Cardiac muscle cell (in vitro differentiated cells and primary cell): ENCODE measurements at places on chromosomes 2 and 18. TPM values are rescaled to one million over a fixed set of nuclear protein-coding genes. Genes with fewer than 3 reads are reported as not detected.

PAX8 gene
- polyA plus RNA-seq, result not detected in 2 replicates

CLEC4F gene
- not detected in 2 replicates for polyA plus RNA-seq

KCNS3 gene
- 3.7 and 9.0 TPM in 2 replicates for polyA plus RNA-seq

MREG gene
- 1.3 TPM in 2 replicates for polyA plus RNA-seq

DIPK1C gene
- polyA plus RNA-seq, result not detected in 2 replicates

GRCh38 chr2:160200921-160201320 lies 849 bp upstream of the ITGB6 start:
- no peaks in the 10 kb centered on the region for H3K27me3 ChIP-seq
- H3K4me3 ChIP-seq, result no peak overlapping the region
- DNase-seq, result no peak

DNA sequence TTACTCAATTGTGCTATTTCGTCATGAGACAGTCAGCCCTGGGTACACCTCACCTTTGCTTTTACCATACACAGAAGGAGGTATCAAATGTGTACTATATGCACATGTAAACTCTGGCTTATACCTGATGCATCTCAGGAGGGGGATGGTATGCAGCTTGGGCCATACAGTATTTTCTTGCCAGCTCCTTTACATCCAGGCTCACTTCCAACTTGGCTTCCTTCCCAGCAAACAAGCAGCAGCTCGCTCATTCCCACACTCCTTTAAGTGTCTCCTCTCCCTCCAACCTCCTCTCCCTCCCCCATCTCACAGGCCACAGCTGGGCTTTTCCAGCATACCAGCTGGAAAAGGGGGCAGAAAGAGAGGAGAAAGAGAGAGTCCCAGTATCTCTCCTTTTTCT lies 9.6 kb downstream of the MARCHF4 start:
- no peak overlapping the region for H3K4me3 ChIP-seq

DNA sequence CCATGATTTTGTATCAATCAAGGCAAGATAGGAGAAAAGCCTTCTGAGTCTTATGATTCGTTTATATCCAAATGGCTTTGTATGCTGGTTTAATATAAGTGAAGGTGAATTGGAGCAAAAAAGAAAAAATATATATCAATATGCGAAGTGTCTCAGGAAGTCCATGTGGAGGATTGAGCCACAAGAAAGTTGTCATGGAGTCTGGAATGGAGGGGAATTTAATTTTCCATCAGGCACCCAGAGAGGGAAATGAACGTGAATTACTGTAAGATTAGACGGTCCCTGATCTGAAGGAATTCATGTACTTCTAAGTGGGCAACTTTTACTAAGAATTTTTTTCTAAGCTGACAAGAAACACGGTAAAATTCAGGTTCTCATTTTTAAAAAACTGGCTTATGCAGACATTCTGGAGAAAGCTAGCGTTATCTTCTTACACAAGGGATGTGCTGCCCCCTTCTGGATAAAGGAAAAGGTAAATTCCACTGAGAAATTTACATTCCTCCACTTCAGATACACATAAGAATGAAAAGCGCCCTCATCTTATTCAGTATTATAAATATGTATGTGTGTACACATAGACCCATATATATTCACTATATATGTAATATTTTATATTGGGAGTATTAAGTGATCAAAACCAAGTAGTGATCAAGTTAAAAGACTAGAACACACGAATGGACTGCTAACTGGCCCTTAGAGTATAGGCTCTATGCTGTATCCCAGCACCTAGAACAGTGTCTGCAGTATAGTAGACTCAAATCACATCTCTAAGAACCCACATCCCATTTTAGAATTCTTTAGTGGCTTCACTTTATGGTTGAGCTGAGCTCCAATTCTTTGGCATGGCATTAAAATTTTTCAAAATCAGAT lies 289.0 kb upstream of the TFPI start:
- H3K27ac ChIP-seq, result no peak overlapping the region
- no peaks in the 10 kb centered on the region for H3K36me3 ChIP-seq
- no peak overlapping the region for H3K4me3 ChIP-seq
- H3K27me3 ChIP-seq, result no peaks in the 10 kb centered on the region
- peak; percentile 82 for DNase-seq

DNA sequence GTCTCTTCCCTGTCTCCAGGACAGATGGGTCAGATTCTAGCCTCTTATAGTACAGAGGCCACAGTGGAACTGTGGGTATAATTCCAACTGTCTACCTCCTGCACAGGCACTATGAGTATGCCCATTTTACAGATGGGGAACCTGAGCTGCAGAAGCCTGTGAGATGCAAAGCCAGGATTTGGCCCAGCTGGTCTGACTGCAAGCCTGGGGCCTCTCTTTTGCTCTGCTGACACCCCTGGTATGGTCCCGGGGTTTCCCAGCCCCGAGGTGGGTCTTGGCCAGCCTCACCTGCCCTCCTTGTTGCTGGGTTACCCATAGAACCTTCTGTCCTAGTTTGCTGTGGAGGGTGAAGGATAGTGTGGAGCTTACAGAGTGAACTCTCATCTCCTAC lies 9.8 kb downstream of the HS6ST1 start:
- H3K4me3 ChIP-seq, result no peak overlapping the region
- no peaks in the 10 kb centered on the region for H3K27me3 ChIP-seq
- H3K36me3 ChIP-seq, result no peaks in the 10 kb centered on the region

DNA sequence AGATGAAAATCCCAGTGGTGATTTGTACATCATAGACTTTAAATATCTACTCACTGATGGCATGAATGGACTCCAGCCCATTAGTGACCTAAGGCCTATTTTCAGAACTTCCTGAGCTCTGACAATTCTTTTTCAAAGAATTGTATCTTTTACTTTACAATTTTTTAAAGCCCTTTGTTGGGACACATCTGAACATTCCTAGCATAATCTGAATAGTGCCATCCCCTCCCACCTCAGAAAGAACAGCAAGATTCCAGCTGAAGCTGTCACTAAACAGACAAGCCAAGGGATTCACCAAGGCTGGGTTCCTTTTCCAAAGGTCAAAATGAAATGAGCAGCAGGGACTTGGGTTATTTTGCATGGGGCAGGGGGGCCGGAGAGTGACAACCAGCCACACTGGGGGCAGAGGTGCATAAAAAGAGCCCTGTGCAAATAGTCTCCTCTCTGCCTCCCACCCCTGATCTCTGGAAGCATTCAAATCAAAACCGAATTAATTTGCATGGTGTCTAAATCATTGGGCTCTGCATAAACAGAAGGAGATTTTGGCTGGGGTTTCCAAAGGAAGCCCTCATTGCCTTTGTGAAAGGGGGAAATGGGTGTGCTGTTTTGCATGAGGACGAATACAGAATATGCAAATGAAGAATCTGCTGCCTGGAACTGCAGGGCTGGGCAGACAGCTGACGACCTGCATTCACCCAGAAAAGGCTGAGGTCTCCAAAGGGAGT lies 17.2 kb downstream of the EPHA4 start:
- no peak for DNase-seq
- no peak overlapping the region for H3K4me3 ChIP-seq
- H3K4me1 ChIP-seq, result peaks cover 41% of the 10 kb centered on the region
- H3K27ac ChIP-seq, result no peak overlapping the region
- no peaks in the 10 kb centered on the region for H3K27me3 ChIP-seq

GRCh38 chr2:31415421-31415820 lies 879 bp upstream of the XDH start:
- no peaks in the 10 kb centered on the region for H3K36me3 ChIP-seq
- H3K27me3 ChIP-seq, result no peaks in the 10 kb centered on the region
- no peak overlapping the region for H3K4me3 ChIP-seq
- no peaks in the 10 kb centered on the region for H3K4me1 ChIP-seq

GRCh38 chr2:38105922-38106321 lies 30.0 kb upstream of the CYP1B1 start:
- peaks cover 8% of the 10 kb centered on the region for H3K4me1 ChIP-seq
- no peaks in the 10 kb centered on the region for H3K36me3 ChIP-seq
- no peak overlapping the region for H3K4me3 ChIP-seq
- no peak for DNase-seq
- H3K27me3 ChIP-seq, result no peaks in the 10 kb centered on the region

GRCh38 chr2:46002507-46002883 lies 294.7 kb upstream of the EPAS1 start:
- no peaks in the 10 kb centered on the region for H3K27me3 ChIP-seq
- no peak overlapping the region for H3K4me3 ChIP-seq
- peaks cover 5% of the 10 kb centered on the region for H3K36me3 ChIP-seq
- no peaks in the 10 kb centered on the region for H3K4me1 ChIP-seq
- no peak for DNase-seq

DNA sequence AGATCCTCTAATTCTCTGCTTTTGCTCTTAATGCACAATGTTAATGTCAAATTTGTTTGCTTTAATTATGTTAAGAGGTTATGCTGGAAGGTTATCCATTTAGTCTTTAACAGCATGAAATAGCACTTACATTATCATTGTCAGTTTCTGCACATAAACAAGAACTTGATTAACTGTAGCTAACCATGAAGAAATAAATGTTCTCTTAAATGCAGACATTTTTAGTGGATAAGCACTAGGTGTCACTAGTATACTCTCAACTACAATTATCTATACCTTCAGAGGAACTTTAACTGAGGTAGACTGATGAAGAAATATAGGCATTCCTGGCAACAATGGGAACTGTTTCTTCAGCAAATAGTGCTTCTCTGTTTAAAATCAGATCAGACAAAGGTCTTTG lies 178.8 kb upstream of the CHST9 start:
- H3K27me3 ChIP-seq, result no peaks in the 10 kb centered on the region
- H3K4me1 ChIP-seq, result no peaks in the 10 kb centered on the region
- peak; percentile 20 for DNase-seq
- no peak overlapping the region for H3K4me3 ChIP-seq
- no peak overlapping the region for H3K27ac ChIP-seq

DNA sequence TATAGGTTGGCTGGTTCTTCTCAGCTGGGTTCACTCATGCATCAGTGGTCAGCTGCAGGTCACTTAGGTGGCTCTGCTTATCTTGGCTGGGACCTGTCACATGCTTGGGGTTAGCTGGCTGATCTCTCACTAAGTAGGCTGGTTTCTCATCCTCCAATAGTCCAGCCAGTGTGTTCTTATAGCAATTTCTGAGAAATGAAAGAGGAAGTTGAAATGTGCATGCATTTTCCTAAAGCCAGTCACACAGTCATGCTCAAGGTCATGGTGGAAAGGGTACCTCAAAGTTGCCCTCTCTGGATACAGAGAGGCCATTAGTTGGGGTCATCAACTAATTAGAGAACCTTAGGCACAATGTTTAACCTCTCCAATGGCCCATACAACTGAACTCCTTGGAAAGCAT lies 64.4 kb downstream of the KLHL29 start:
- H3K27ac ChIP-seq, result no peak overlapping the region
- no peaks in the 10 kb centered on the region for H3K27me3 ChIP-seq
- no peak overlapping the region for H3K4me3 ChIP-seq
- DNase-seq, result no peak

- peak; percentile 6 for DNase-seq
- no peak overlapping the region for H3K27ac ChIP-seq
- H3K4me1 ChIP-seq, result no peaks in the 10 kb centered on the region
- peaks cover 10% of the 10 kb centered on the region for H3K36me3 ChIP-seq
Measured at GRCh38 chr2:112542984-112543661, 858 bp downstream of the POLR1B start.

- H3K4me3 ChIP-seq, result no peak overlapping the region
- H3K36me3 ChIP-seq, result no peaks in the 10 kb centered on the region
- H3K27ac ChIP-seq, result no peak overlapping the region
- peaks cover 82% of the 10 kb centered on the region for H3K27me3 ChIP-seq
Measured at GRCh38 chr18:59264651-59265245, 8.5 kb downstream of the RAX start.

DNA sequence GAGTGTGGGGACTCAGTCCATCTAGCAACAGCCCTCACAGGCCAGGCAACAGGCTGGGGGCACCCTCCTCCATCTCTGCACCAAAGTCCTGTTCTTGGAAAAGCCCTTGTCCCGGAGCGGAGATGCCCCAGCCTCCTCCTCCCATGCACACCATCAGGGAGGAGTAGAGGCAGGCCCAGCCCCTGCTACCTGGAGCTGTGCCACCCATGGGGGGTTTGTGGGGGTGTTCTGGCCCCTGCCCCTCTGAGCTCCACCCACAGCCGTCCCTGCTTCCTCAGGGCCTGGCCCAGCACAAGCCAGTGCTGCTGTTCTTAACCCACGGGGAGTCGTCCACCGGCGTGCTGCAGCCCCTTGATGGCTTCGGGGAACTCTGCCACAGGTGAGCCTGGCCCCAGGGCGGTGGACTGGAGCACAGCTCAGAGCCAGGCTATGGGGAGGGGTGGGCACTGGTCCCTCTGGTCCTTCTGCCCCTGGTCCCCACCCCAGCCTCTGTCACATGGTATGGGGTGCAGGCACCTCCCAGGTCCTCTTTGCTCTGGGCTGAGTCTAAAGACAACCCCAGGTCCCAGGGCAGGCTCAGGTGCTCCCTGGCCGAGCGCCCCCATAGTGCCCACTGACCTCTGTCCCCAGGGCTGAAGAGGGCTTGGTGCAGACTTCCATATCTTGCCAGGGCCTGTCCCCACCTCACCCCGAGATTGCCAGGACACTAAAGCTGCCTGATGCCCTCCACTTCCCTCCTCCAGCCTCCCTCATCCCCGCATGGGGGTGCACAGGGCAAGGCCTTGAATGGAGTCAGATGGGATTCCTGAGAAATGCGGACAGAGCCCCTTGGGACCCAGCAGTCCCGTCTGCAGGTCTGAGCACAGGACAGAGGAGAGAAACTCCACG lies 2.7 kb downstream of the AGXT start:
- no peak overlapping the region for H3K4me3 ChIP-seq
- no peaks in the 10 kb centered on the region for H3K27me3 ChIP-seq
- H3K36me3 ChIP-seq, result no peaks in the 10 kb centered on the region
- H3K27ac ChIP-seq, result no peak overlapping the region
- no peak for DNase-seq
- peaks cover 11% of the 10 kb centered on the region for H3K4me1 ChIP-seq

DNA sequence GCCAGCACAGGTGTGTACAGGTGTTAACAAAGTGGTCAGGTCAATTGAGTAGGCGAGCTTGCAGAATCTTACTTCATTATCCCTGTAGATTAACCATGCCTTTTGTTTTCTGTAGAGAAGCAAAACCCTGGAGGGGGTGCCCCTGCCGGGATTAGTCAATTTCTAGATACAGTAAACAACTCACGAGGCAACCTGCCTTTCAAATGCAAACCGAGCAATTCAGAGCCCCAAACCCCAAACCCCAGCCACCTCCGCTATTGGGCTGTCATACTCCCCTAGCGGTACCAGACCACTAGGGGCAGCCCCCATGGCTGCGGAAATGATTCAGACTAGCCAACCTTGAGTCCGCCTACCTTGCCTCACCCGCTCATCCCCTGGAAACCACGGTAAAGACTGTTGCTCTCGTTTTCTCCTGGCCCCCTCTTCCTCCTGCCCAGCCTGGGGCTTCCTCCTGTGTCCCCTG lies 61.4 kb upstream of the KIF5C start:
- H3K4me1 ChIP-seq, result peaks cover 8% of the 10 kb centered on the region
- H3K27ac ChIP-seq, result no peak overlapping the region
- no peak overlapping the region for H3K4me3 ChIP-seq
- DNase-seq, result no peak
- H3K36me3 ChIP-seq, result no peaks in the 10 kb centered on the region

DNA sequence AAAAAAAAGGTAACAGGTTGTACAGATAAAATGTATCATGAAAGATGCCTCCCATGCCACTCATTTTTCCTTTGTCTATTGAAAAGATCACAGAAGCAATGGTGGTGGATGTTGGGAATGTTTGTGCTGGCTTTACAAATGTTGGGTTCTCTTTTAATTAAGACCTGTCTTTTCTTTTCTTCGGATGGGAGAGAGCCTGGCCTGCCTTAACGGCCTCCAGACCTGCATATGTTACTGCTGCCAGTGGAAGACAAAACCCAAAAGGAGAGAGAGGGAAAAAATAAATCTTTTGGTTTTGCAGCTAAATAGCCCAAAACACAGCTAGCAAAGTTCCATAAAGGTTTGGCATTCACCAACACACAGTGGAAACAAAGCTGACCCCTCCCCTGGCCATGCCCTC lies 50.5 kb upstream of the FZD7 start:
- no peak overlapping the region for H3K4me3 ChIP-seq
- DNase-seq, result no peak
- no peak overlapping the region for H3K27ac ChIP-seq
- H3K36me3 ChIP-seq, result no peaks in the 10 kb centered on the region
- H3K27me3 ChIP-seq, result peaks cover 39% of the 10 kb centered on the region
- no peaks in the 10 kb centered on the region for H3K4me1 ChIP-seq
